ENCODE measurements at places on chromosomes 4 and X.

DNA sequence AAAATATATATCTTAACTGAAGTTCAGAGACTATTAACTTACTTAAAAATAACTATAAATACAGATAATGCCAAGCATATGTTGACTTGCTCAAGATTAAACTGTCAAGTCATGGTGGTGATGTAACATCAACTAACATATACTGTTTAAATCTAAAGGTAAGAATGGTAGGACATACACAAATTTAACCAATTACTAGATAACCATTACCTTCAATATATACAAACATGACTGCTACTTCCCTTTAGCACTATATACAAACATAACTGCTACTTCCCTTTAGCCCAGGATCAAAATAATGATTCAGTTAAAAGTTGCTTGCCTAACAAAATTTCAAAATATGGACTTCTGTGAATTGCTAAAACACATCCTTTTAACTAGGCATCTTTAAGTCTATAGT is 14.9 kb downstream of the HNRNPD start:
- DNase-seq: no peak
- H3K4me1 ChIP-seq: peaks cover 10% of the 10 kb centered on the region
- no peak overlapping the region for H3K27ac ChIP-seq
- H3K27me3 ChIP-seq: no peaks in the 10 kb centered on the region
- H3K36me3 ChIP-seq: no peaks in the 10 kb centered on the region

GRCh38 chr4:79178760-79179159 is 147.1 kb downstream of the NAA11 start:
- no peaks in the 10 kb centered on the region for H3K36me3 ChIP-seq
- no peak overlapping the region for H3K27ac ChIP-seq
- H3K4me1 ChIP-seq: no peaks in the 10 kb centered on the region
- H3K4me3 ChIP-seq: no peak overlapping the region

GRCh38 chrX:49269767-49270248 is at the start of gene PPP1R3F:
Gene PPP1R3F, plus strand, starts transcription at chrX:49269793. Its CDS starts 77 bp downstream, at chrX:49269870.
- no peaks in the 10 kb centered on the region for H3K36me3 ChIP-seq
- H3K27ac ChIP-seq: peak within 1 kb of the TSS; percentile 92
- DNase-seq: no peak
- peaks cover 19% of the 10 kb centered on the region for H3K27me3 ChIP-seq
- H3K4me3 ChIP-seq: peak within 1 kb of the TSS; percentile 71

DNA sequence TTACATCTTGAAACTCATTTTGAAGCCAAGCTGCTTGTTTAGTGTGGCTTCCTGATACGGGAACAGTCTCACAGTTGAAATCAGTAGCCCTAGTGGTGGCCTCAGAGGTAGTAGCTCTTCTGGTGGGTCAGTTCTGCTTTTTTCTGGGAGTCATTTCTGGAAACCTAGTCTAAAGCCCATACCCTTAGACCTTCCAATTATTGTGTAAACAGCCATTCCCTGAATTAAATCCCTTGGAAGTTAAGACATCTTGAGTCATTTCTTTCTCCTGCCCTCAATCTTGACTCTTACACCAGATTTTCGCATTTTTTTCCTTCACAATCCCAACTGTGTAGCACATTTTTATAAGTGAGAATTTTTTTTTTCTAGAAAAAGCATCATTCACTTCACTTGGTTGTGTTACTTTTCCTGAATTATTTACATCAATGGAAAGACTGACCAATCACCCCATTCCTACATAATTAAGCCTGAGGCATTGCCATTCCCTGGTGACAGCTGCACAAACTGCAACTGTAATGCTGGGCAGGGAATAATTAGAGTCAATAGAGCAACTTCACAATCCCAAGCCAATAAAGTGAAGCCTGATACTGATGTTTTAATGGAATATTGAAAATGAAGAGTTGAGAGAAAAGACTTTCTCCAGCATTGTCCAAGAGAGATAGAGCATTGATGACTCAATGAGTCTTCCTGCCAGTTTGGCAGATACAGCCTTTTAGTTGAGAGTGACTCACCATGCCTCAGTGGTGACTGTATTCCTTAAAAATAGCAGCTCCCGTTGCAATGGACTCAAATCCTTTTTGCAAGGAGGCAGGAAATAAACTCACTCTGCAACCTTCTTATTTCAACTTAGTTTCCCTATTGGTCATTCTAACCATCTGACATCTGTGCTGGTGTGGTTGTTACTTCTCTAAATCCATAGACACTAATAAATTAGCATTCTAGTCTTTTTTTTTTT is 13.0 kb upstream of the SEPSECS start:
- no peak overlapping the region for H3K4me3 ChIP-seq
- H3K36me3 ChIP-seq: no peaks in the 10 kb centered on the region
- H3K27ac ChIP-seq: peak overlapping the region; percentile 62
- no peaks in the 10 kb centered on the region for H3K27me3 ChIP-seq
- DNase-seq: peak; percentile 30

- no peak overlapping the region for H3K4me3 ChIP-seq
- H3K27ac ChIP-seq: peak overlapping the region; percentile 57
- DNase-seq: no peak
- H3K4me1 ChIP-seq: no peaks in the 10 kb centered on the region
- H3K36me3 ChIP-seq: no peaks in the 10 kb centered on the region
Observed at GRCh38 chr4:184806229-184806550, 19.6 kb downstream of the ACSL1 start.

GRCh38 chrX:143632625-143633410 is 3.1 kb downstream of the SLITRK4 start:
- H3K27ac ChIP-seq: no peak overlapping the region
- H3K4me1 ChIP-seq: no peaks in the 10 kb centered on the region
- H3K27me3 ChIP-seq: no peaks in the 10 kb centered on the region
- no peaks in the 10 kb centered on the region for H3K36me3 ChIP-seq
- H3K4me3 ChIP-seq: no peak overlapping the region

DNA sequence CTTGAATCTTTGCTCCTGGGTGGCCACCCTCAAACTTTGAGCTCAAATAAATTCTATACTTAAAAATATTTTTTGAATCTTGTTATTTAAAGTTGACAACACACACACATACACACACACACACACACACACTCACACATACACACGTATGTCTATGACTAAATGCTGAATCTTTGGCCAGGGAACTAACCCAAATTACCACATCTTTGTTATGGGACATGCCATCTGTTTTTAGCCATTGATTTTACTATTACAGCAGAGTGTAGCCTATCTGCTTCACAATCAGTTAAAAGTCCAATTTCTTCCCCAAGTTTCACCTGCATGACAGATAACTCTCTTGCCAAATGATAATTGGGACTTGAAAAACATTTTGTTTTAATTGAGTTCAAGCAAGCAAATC is 45.0 kb upstream of the USP46 start:
- H3K27me3 ChIP-seq: no peaks in the 10 kb centered on the region
- no peaks in the 10 kb centered on the region for H3K4me1 ChIP-seq
- no peak overlapping the region for H3K4me3 ChIP-seq

GRCh38 chr4:26059391-26060154 is 145.6 kb downstream of the SMIM20 start:
- no peaks in the 10 kb centered on the region for H3K4me1 ChIP-seq
- H3K27me3 ChIP-seq: no peaks in the 10 kb centered on the region
- no peak for DNase-seq
- no peak overlapping the region for H3K27ac ChIP-seq

DNA sequence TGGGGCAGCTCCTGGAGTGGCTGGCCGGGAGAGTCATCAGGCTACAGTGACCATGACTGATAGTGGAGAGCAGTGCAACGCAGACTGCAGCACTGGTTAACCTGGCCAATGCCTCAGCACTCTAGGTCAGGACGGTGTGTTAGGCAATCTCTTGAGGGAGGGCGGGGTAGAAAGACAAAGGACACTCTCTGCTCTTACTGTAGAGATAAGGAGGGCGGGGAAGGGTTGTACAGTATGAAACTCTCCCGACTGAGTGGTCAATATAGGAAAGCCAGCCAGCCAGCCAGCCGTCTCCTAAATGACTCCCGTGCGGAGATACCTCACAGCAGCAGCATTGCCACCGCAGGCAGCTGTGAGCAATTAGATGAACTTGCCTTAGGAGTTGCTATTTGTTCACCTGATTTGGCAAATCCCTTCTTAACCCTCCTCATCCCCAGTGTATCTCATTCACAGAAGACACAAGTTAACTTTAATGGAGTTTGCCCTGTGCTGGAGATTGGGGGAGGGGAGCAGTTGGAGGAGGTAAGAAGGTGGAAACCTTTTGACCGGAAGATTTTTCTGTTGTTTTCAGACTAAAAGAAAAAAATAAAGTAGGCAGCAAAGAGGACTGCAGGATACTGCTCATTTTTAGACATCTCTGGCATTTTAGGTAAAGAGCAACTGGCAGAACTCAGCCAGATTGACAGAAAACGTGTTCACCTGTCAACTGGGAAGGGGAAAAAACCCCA is 330.5 kb downstream of the HNRNPD start:
- no peak overlapping the region for H3K27ac ChIP-seq
- no peaks in the 10 kb centered on the region for H3K4me1 ChIP-seq
- peak overlapping the region; percentile 61 for H3K4me3 ChIP-seq
- H3K27me3 ChIP-seq: no peaks in the 10 kb centered on the region
- DNase-seq: no peak
- H3K36me3 ChIP-seq: no peaks in the 10 kb centered on the region

DNA sequence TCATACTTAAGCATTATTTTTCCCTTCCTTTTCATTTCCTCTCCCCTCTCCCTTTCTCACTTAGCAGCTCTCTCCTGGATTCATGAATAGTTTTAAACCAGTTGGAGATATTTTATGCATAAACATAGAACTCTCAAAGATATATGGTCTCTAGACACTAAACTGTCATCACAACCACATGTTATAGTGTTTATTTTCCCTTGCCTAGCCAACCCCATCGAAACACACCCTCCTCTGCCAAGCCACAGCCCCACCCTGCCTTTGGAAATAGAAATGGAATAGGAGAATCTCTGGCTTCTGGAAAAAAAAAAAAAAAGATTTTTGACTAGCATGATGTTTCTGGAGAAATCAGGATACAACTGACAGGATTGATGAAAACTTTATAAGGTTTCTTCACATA is 64.8 kb upstream of the RBPJ start:
- H3K36me3 ChIP-seq: no peaks in the 10 kb centered on the region
- no peaks in the 10 kb centered on the region for H3K27me3 ChIP-seq
- H3K4me3 ChIP-seq: no peak overlapping the region
- no peak overlapping the region for H3K27ac ChIP-seq
- H3K4me1 ChIP-seq: no peaks in the 10 kb centered on the region

DNA sequence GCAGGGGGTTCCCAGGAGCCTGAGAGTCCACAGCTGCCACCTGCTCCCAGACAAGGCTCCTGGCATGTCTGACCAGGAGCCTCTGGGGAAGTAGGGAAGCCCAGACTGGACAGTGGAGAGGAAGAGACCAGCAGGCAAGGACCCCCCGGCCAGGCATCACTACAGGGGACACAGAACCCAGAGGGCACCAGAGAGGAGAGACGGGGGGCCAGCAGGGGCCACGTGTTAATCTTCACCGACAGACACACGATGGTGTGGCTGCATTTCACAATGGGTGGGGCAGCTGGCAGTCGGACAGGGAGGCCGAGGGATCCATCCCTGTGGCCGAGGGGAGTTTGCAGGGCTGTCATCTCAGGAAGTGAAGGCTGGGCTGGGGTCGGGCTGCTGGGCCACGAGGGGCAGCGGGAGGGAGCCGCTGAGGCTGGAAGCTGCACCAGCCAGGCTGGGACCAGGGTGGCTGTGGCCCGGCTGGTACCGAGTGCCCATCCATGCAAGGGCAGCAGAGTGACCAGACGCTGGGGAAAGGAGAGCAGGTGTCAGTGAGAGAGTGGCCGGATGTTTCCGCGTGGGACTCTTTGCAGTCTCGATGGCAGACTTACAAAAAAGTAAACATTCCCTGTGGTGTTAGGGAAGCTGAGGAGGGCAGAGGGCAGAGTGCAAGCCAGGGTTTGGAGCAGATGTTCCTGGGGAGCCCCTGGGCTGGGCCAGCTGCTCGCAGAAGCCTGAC is 4.7 kb downstream of the PDE6B start:
- H3K4me1 ChIP-seq: no peaks in the 10 kb centered on the region
- no peak for DNase-seq
- H3K27me3 ChIP-seq: no peaks in the 10 kb centered on the region

All from breast epithelium (tissue), 4 donors.